ENCODE measurements at places on chromosomes 3 and 15. TPM values are rescaled to one million over a fixed set of nuclear protein-coding genes. Genes with fewer than 3 reads are reported as not detected.
A peak's percentile ranks its signal among the peaks of the same experiment; 100 is the strongest.

FAM219B gene
- 15.8 TPM for total RNA-seq

DNA sequence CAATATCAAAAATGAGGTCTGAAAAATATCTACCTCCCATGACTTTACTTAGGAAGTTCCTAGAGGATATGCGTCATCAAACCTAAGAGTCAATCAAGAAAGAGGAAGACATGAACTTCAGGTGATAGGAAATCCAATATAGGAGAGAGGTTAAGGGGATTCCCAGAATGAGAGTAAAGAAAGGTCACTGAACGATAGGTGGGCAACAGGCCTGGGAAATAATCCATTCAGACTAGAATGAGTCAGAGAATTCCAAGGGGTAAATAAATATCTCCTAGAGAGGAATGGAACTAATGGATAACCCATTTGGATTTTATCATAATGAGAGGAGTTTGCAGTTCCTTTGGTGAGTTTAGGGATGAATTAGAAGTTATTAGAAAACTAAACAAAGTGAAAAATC is 131.1 kb upstream of the NUDT16 start:
- no peak for DNase-seq

GRCh38 chr3:13379201-13379830 is 40.8 kb downstream of the NUP210 start:
- no peak for DNase-seq

TMCO5A gene
- total RNA-seq = not detected

KNG1 gene
- 1,019 TPM for total RNA-seq

PLA2G4F gene
- total RNA-seq = 0.25 TPM

- DNase-seq = no peak
These were observed 144.7 kb upstream of the ANKRD28 start for GRCh38 chr3:15942462-15942861.

GRCh38 chr3:127056281-127056680 is 73.4 kb downstream of the PLXNA1 start:
- no peak for DNase-seq

DNA sequence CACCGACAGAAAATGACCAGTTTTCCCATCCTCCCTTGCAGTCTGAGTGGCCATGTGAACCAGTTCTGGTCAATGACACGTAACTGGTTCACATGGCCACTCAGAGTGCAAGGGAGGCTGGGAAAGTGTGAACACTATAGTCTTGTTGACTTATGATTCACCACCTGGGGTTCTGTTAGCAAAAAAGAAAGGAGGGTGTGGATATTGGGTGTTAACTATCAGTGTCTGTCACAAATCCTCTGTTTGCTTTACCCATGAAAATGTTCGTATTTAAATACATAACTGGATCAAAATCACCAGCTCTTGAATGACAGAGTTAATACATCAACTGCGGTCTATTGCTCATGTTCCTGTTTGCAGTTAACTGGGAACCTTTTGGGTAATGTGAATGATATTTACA is 92.3 kb downstream of the ADAMTSL3 start:
- no peak for DNase-seq

RIOX2 gene
- total RNA-seq = 10.1 TPM

DNA sequence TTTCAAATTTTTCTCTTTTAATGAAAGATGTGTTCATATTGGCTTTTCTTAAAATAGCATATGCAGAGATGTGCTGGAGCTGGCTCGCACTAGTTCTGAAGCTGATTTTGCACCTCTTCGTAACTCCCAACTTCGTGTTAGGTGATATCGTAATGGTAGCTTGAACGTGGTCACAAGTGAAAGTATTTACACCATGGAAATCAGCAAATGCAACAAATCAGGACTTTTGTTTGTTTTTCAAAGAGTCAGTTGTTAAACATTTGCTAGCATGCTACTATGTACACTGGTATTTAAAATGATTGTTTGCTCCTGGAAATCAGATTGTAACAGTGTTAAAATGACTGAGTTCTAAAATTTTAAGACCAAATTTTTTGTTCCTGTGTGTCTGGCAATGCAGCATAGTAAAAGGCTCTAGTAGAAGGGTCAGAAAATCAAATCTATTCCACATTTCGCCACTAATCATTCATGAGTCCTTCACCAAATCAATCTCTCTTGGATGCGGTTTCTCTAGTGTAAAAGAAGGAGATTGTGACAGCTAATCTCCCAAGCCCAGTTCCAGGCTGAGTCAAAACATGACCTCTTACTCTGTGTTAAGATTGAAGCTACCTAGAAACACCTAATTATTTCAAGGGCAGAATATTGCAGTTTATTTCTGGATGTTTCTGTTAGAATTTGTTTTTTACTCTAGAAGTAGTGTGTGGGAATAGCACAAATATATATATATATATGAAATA is 34.3 kb upstream of the CMC1 start:
- DNase-seq = no peak

TTLL3 gene
- 7.1 TPM for total RNA-seq

DNA sequence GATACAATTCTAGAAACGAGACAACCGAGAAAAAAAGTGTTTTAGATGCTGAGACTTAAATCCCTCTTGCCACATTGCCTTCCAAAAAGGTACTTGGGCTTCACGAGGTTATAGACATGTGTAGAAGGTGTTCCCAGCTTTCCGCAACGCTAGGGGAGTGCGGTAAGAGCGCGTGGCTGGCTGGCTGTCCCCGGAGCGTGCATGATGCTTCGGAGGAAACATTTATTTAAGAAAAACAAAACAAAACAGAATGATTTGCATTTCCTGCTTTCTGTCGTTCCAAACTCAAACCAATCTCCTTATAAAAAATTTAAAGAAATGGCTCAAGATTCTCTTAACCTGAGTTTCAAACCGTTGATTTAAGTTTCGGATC is 841 bp downstream of the SLC6A20 start:
- no peak for DNase-seq

- no peak for DNase-seq
These were observed 494 bp downstream of the GCSAM start for GRCh38 chr3:112132554-112132953.

DNA sequence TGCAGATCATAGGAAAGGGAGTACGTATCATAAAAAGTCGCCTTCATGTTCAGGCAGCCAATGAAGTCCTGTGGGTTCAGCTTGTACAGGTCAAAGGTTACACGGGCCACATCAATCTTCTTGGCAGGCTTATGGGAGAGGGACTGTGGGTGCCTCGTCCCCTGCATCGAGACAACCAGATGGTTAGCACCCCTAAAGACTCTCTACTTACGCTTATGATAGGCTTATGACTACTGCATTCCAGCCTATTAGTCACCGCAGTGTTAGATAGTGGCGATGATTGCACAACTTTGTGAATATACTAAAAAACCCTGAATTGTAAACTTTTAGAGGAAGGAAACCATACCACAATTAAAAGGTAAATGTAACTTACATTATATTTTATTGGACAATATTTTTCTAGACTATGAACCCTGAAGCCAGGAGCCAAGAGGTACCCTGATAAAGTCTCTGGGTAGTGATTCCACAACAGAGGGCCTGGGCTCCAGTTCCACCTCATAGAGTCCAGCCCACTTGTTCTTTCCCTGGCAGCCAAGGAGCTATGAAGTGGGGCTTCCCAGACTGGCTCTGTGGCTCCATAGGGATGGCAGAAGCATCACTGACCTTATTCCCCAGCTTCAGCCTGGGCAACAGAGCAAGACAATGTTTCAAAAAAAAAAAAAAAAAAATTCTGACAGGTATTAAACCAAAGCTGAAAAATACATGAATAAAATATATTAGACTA is 2.5 kb upstream of the FANCD2 start:
- DNase-seq = no peak

- no peak for DNase-seq
These were observed 3.0 kb downstream of the MAPK6 start for GRCh38 chr15:52021892-52022540.

ARGFX gene
- not detected for total RNA-seq

KCNMB3 gene
- 1.7 TPM for total RNA-seq

- DNase-seq = no peak
These were observed 11.7 kb downstream of the MRPS11 start for GRCh38 chr15:88479169-88479568.

EOMES gene
- total RNA-seq = 0.08 TPM

ANKUB1 gene
- total RNA-seq = not detected

DNA sequence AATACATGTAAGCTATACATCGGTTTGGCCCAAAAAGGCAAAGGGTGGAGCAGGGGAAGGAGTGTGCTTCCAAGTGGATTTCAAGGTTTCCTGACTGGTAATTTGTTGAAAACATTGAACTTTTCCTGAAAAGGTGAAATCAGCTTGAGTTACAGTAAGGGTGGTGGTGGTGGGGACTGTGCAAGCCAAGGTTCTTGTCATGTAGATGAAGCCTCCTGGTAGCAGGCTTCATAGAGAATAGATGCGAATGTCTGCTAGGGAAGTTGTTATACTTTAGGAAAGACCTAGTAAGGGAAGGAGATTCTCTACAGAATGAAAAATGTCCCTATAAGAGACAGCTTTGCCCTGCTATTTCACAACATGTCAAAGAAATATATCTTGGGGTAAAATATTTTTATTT is 528.2 kb upstream of the CBLB start:
- DNase-seq = no peak

PAK6 gene
- total RNA-seq = not detected

DNA sequence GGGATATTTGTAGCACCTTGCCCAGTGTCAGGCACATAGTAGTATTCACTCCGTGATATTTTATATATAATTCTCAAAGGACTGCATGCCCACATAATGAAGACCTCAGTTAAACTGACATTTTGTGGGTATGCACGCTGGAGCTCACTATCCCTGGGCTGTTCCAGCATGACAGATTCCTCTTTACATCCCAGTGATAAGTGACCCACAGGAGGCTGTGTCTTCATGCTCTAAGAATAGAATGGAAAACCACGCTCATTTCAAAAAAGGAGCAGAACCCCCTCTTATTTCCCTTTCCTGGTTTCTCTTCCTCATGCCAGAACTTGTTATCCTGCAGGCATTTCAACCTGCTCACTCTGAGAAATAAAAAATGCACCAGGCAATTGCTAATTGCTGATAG is 717.5 kb downstream of the AGBL1 start:
- DNase-seq = no peak

DNA sequence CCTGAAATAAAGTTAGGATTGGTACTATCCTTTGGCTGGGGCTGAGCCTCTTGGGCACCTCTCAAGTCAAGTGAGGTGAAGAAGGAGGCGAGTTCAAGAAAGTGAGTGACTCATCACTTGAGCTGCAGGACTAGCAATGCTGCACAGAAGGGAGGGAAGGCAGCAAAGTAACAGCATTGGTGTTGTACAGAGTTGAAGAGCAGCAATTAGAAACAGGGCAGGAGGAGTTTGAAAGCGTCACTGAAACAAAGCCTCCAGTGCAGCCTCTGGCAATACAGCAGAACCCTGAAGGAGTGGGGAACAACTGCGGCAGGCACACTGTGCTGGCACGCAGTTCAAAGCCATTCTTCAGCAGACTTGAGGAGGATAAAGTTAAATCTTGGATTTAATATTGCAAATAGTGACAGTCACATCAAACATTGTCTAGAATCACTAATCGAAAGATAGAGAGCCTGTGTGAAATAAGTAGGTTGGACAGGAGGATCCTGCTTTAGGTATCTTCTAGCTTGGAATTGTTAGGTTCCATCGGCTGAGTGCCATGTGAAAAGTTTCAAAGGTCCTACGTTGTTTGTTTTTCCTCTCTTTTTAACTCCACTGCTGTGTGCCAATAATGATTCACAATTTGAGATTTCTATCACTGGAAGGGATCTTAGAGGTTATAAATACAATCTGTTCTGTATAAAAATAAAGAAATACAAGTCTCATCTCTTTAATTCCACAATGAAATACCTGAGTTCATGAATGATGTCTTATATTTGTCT is 479.8 kb downstream of the NAALADL2 start:
- peak; percentile 51 for DNase-seq

EXOG gene
- total RNA-seq = 3.7 TPM

- DNase-seq = no peak
These were observed 735.1 kb upstream of the LMCD1 start for GRCh38 chr3:7766530-7766929.

DNA sequence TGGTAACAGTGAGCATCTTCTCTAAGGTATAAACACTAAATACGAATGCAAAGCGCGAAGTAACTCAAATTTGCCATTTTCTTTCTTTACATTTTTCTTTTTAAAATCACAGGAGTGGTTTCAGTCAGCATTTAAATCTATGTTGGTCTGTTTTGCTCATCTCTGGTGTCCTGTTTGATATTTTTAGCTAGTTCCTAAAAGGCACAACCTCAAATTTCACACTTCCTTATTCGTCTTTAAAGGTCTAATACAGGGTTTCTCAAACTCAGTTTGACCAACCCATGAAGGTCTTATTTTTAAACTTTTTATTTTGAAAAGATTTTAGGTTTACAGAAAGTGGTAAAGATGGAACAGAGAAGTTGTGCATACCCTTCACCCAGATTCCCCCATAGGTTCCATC is 201.1 kb downstream of the MAGI1 start:
- DNase-seq = no peak

GRCh38 chr3:128330214-128330842 is 136.4 kb downstream of the DNAJB8 start:
- DNase-seq = no peak

DNA sequence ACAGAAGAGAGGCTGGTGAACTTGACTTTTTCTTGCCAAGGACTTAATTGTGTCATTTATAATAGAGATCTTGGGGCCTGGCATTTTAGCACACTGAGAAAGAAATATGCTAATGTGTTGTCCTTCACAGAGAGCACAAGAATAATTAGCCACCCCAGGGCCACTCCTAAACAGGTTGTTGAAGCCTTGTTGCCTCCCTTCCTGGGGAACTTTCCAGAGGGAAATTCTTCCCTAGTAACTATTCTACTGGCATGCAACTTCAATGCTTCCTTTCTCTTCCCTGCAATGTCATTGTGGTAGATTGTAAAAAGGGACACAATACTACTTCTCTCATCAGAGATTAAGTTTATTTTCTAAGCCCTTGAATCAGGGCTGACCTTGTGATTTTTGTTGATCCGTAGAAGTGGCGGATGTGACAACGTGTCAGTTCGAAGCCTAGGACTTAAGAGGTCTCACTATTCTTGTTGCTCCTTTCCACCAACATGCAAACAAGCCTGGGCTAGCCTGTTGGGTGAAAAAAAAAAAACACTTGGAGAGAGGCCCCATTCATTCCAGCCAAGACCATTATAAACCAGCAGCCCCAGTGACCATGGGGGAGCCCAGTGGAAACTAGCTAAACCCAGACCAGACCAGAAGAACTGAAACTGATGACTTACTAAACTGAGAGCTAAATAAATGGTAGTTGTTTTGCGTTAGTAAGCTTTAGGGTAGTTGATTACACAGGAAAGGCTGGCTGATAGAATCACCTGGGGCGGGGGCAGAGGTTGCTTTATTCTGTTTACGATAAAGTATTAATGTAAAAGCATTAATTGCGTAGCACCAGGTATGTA is 287.2 kb downstream of the SHQ1 start:
- no peak for DNase-seq

GRCh38 chr3:21803604-21804003 is 52.6 kb upstream of the ZNF385D start:
- no peak for DNase-seq

Data from left lobe of liver (tissue), 2 donors.